ENCODE measurements at places on chromosomes 7 and 10.

DNA sequence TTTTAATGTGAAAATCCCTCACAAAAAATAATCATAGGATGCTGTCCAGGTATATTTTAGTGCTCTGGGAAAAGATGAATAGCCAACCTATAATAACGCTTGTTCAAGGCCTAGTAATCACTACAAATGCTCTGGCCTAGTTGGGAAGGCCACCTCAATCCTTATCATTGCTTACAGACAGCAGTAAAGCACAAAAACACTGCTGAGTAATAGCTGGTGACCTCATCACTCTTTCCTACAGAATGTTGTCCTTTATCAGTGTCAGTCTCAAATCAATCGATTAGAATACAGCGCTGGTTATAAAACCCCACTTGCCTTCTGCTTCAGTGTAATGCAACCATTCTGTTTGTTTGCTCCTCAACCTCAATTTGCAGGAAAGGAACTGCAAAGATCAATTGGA, 72.6 kb upstream of the STEAP1 start:
- no peak for DNase-seq

DNA sequence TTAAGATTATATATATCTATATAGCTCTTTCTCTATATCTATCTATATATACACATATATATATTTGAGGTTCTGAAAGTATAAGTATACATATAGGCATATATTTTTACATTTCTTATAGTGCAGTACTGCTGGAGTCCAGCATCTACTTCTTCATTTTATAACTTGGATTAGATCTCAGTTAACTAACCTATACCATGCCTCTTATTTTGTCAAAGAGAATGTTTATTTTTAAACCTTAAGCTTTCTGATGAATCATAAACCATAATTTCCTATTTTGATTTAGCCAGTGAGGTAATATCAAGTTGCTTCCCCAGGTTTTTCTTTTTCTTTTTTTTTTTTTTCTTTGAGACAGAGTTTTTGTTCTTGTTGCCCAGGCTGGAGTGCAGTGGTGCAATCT, 8.1 kb downstream of the ZNF32 start:
- DNase-seq: no peak

GRCh38 chr10:85611093-85611740, 755.4 kb downstream of the GRID1 start:
- DNase-seq: no peak

- no peak for DNase-seq
These were observed 178.6 kb downstream of the POLR1F start for GRCh38 chr7:19530261-19530660.

GRCh38 chr7:26937306-26937705, 72.9 kb upstream of the SKAP2 start:
- no peak for DNase-seq

GRCh38 chr7:123958186-123958703, 33.2 kb downstream of the SPAM1 start:
- DNase-seq: no peak

- no peak for DNase-seq
These were observed 75.1 kb downstream of the CRPPA start for GRCh38 chr7:16345979-16346958.

DNA sequence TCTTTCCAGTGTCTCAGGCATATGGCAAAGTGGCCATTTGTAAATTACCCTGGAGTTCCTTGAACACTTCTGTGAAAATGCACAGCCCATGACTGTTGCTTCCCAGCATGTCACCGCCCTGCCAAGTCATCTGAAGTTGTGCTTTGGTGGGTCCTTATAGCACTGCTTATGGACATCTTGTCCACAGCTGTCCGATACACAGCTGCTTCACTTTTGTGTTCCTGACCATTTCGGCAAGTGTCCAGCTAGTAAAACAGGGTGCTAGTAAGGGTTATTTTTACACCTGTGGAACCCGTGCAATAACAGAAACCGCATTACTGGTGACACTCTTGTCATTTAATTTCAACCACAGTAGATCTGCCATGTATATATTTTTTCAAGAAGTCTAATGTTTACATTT, 29.7 kb downstream of the PIP4K2A start:
- no peak for DNase-seq

- DNase-seq: no peak
These were observed 80.4 kb downstream of the NOC3L start for GRCh38 chr10:94282369-94282768.

- peak; percentile 3 for DNase-seq
These were observed 184.7 kb upstream of the PCDH15 start for GRCh38 chr10:54985732-54986131.

GRCh38 chr7:11456574-11456973, 375.4 kb downstream of the THSD7A start:
- no peak for DNase-seq

GRCh38 chr10:93876381-93876780, 17.4 kb upstream of the SLC35G1 start:
- DNase-seq: no peak

- DNase-seq: no peak
These were observed 509.3 kb downstream of the SORCS3 start for GRCh38 chr10:105150259-105150880.

DNA sequence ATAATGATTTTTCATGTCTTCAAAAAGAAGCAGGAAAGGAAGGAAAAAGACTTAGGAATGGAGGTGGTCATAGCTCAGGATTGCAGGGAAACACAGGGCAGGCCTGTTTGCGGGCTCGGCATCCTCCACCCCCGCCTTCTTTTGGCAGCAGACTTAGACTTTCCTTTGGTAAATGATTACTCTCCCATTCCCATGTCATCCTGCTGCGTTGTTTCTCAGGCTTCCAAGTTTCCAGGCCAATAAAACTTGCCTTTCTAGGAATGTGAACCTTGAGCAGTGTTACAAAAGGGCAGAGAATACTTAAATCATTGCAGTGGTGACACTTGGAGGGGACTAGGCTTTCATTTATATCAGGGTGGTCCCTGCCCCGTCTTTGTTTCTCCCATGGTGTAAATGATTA, 34.0 kb upstream of the DGKB start:
- DNase-seq: no peak

GRCh38 chr10:62907470-62908212, 91.5 kb upstream of the EGR2 start:
- DNase-seq: peak; percentile 26

DNA sequence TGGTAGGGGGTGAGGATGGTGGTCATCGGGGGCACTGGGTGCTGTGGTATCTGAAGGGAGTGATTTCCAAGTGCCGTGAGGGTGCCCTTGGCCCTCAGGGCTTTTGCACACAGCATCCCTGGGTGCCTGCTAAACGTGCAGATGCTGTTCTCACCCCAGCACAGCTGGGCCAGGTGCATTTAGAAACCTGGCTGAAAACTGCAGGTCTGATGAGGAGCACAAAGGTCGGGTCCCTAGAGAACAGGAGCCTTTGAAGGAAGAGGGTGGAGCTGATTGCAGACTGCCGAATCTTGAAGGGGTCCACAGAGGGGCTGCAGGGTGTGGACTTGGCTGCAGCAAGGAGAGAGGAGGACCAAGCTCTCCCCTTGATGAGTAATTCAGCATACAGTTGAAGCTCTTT, 32.0 kb downstream of the ZMIZ1 start:
- no peak for DNase-seq

DNA sequence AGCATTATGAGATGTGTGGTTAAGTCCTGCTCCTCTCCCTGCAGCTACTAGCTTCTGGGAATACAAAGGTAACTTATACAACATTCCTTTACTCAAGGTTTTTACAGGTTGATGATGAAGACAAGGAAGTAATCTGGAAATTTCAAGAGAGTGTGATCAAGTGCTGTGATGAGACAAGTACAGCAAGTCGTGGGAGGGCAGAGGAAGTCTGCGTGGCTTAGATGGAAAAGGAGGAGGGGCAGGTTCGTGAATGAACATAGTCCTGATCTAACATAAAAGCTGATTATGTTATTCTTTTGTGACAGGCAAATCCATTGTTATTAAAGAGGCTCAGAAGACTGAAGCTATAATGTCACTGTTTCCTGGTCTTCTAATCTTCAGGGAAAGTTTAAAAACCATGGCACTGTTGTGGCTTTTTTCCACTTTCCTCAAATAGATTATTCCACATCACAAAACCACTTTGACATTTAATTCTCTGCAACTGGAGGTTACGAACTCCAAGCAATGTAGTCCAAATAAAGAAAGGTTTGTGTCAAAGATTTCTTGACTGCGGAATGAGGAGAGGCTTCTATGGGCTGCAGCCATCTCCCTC, 84.1 kb downstream of the CPXM2 start:
- no peak for DNase-seq

GRCh38 chr10:26950934-26951333, 90.2 kb upstream of the ABI1 start:
- no peak for DNase-seq

- no peak for DNase-seq
These were observed 239.7 kb upstream of the INHBA start for GRCh38 chr7:41942468-41943093.

- DNase-seq: no peak
These were observed 165.8 kb upstream of the KLF6 start for GRCh38 chr10:3950676-3951275.

GRCh38 chr7:101896941-101897340, 79.5 kb downstream of the CUX1 start:
- no peak for DNase-seq

DNA sequence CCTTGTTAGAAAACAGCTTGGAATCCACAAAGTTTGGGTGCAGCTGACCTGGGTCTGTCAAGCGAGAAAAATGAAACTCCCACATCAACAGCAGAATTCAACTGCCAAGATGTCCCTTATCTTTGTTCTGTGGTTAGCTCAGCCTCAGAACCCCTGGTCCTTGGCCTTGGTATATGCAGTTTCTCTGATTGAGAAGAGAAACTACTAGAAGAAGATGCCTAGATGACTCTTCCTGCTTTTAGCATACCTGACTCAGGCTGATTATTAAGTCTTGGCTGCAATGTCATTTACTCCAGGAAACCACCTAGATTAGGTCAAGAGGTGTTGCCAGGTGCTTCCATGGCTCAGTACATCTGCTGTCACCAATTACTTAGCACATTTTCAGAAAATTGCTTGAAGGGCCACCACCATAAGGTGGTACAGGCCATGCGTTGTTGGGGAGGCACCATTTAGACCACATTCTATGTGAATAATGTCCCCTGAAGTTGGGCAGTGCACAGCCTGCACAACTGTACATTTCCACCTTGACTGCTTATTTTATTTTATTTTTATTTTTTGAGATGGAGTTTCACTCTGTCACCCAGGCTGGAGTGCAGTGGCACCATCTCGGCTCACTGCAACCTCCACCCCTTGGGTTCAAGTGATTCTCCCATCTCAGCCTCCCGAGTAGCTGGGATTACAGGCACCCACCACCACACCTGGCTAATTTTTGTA, 59.4 kb upstream of the ZNF438 start:
- no peak for DNase-seq

GRCh38 chr7:85184599-85185423, 2.0 kb downstream of the SEMA3D start:
- no peak for DNase-seq

GRCh38 chr10:490891-491571, 198.4 kb downstream of the DIP2C start:
- DNase-seq: no peak

GRCh38 chr7:150965273-150965830, 12.8 kb downstream of the KCNH2 start:
- DNase-seq: no peak

DNA sequence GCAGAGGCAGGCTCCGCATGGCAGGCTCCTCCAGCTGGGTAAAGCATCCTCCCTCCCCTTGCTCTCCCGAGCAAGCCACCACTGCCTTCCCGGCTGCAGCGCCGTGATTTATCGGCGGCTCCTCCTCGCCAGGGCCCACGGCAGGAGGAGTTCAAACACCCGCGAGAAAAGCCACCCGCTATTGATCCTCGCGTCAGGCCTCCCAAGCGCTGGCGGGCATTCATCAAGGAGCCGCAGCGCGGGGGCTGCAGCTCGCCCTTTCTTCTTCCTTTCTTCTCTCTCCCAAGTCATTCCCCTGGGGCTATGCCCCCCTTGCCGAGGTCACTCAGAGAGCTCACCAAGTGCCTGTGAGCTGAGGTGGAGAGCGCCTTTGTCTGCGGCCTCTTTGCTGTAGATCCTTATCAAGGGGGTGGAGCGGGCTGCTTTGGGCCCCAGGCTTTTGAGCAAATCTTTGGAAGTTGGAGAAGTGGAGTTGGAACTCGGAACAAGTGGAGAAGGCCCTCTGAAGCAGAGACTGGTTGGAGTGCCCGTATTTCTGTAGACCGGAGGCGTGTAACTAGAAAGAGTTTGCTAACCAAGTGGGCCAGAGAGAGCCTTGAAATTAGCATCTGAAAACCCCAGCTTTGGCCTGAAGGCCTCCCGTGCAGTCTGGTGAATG, 107.2 kb upstream of the PPIF start:
- DNase-seq: no peak

- peak; percentile 45 for DNase-seq
These were observed 267.9 kb upstream of the CNTNAP2 start for GRCh38 chr7:145848691-145849090.

GRCh38 chr7:26044320-26044719, 107.7 kb upstream of the NFE2L3 start:
- no peak for DNase-seq
